Calu3 (cell line): ENCODE measurements at places on chromosomes 12 and 14. TPM values are rescaled to one million over a fixed set of nuclear protein-coding genes. Genes with fewer than 3 reads are reported as not detected.

- no peak for DNase-seq
These were observed 22.6 kb downstream of the GALNT9 start for GRCh38 chr12:132306885-132307191.

- no peak for DNase-seq
These were observed 12.8 kb downstream of the LRCOL1 start for GRCh38 chr12:132597333-132598316.

DNA sequence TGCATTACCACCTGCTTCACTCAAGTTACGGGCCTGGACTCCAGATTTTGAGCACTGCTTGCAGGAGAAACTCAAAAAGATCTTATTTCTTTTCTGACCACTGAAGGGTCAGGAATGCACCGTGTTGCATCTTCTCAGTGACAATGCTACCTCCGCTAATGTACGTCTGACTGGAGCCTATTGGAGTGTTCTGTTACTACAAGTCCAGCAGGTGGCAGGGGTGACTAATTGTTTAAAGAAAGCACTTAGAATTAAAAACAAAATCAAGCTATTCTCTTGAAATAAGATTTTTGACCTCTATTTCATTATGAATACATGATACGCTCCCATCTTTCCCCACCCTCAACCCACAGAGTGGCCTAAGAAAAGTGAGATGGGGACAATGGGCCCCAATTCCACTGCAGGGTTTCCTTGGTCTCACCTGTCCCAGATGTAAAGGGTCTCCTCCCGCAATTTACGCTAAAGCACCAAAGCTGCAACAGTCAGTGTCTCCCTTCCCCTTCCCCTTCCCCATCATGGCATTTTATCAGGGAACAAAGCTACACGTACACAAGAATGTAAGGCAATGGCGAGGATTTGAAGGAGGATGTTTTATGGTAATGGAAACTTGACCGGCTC is 2.2 kb downstream of the TBPL2 start:
- peak; percentile 46 for DNase-seq

DNA sequence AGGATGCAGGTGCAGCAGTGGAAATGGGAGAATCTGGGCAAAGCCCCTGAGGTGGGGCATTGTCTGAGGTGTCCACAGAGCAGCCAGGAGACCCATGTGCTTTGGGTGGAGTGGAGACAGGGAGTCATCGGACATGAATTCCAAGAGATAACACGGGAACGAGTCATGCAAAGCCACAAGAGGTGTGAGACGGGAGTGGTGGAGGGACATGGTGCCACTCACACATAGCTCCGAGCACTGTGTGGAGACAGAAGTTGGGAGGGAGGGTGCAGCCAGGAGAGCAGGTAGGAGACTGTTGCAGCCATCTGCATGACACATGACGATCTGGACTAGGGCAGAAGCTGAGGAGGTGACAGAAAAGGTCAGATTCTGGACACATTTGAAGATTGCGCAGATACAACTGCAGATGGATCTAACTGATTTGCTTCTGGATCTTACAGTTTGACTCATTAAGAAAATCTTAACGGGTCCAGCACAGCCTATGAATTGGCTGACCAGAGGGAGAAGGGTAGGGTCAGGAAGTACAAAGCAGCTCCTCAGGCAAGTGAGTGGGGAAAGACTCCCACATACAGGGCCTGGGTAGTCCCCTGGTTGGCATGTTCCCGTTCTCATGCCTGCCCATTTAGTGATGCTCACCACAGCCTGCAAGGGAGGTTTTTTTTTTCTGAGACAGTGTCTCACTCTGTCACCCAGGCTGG is 379.8 kb downstream of the FUT8 start:
- peak; percentile 12 for DNase-seq

DNA sequence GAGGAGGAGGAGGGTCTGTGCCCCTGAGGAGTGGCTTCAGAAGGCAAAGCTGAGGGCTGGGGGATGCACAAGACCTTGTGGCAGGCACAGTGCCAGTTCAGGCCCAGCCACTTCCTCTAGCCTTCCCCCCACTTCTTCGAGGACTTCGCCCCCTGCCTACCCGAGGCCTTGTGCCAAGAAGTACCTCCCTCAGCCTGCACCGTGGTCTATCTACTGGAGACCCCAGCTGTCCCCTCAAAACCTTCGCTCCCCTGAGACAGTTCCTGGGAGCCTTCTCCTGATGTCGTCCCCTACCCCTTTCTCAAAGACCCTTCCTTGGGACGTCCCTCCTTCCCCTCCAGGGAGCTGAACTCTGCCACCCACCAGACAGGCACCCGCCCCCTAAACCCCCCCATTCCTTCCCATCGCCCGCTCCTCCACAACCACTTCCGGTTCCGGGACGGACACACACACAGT is 604 bp downstream of the ZNF384 start:
- peak; percentile 30 for DNase-seq

GRCh38 chr14:101454229-101454628 is 107.1 kb upstream of the DIO3 start:
- DNase-seq, result no peak

The PTPN6 gene
- total RNA-seq, result 42.4 and 46.3 TPM in 2 replicates

The MGP gene
- 0.64 TPM in 1 of 2 replicates, not detected in the other for total RNA-seq

The IQSEC3 gene
- 0.42 TPM in 1 of 2 replicates, not detected in the other for total RNA-seq

The SPTSSA gene
- 22.0 and 22.4 TPM in 2 replicates for total RNA-seq

The GLIPR1L1 gene
- not detected in 2 replicates for total RNA-seq
